Suppressor macrophage (primary cell): ENCODE measurements at places on chromosomes 7 and 10.
A peak's percentile ranks its signal among the peaks of the same experiment; 100 is the strongest.

- peak; percentile 59 for DNase-seq
Observed at GRCh38 chr10:88553116-88553752, 29.9 kb downstream of the RNLS start.

DNA sequence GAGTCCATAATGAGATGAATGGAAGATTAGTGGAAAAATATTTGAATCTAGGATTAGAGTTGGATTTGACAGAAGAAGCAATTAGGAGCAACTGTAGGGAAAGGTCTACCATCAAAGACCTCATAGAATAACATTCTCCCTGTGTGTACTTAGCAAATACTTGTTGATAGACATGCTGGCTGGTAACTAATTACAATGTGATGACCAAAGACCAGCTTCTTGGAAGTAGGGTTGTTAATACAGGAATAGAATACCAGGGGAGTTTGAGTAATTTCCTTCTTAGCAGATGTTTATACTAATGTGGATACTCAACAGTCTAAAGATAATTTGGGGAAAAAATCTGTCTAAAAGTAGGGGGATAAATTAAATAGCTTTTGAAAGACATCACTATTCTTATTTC lies 357.5 kb upstream of the BMPER start:
- DNase-seq = no peak

- peak; percentile 23 for DNase-seq
Observed at GRCh38 chr10:4034907-4035598, 250.0 kb upstream of the KLF6 start.

DNA sequence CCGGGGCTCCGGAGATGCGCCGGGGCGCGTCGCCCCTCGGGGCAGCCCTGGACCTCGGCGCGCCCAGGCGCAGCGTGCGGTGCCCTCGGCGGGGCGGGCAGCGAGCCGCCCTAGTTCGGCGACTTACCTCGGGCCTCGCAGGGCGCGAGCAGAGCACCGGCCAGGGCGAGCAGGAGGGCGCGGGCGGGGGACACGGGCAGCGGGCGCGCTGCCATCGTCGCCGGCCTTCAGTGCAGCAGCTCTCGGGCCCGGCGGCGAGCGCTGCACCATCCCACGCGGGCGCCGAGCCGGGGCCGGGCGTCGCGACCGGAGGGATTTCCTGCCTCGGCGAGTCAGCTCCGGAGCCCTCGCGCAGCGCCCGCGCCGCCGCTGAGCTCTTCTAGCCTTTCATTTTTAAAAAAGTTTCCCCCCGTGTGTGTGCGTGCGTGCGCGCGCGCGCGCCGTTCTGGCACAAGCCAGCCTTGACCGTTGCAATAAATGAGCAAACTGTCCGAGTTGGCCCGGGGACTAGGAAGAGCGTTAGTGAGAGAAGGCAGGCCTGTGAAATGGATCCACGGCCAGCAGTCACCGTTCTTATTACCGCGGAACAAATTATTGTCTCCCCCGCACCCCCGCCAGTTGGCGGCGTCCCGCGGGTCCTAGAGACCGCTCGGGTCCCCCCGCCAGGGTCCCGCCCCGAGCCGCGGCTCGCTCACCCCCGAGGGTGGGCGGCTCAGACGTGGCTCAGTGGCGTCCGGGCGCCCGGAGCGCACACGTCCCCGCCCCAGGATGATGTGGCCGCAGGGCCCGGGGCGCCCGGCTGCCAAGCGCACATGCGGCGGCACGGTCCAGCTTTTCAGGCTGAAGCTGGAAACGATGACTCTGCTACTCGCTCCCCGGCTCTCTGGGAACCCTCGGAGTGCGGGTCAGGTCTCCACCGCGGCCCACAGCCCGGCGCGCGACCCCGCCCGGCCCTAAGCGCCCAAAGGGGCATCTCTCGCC lies at the start of gene ADAM12:
Gene ADAM12 (minus strand): TSS at position 547 of the 981 bp plus-strand sequence. CDS start 332 bp downstream, at position 215.
- DNase-seq = peak; percentile 34

- DNase-seq = peak; percentile 20
Observed at GRCh38 chr10:92692080-92692671, 2.4 kb downstream of the HHEX start.

- no peak for DNase-seq
Observed at GRCh38 chr7:51279391-51280023, 37.1 kb downstream of the COBL start.

- DNase-seq = no peak
Observed at GRCh38 chr7:148478551-148478950, 112.0 kb upstream of the C7orf33 start.

- peak; percentile 71 for DNase-seq
Observed at GRCh38 chr7:94509264-94509886, at the start of gene CASD1. CASD1 (plus strand) TSS chr7:94509809; CDS start chr7:94510085, 276 bp downstream.

DNA sequence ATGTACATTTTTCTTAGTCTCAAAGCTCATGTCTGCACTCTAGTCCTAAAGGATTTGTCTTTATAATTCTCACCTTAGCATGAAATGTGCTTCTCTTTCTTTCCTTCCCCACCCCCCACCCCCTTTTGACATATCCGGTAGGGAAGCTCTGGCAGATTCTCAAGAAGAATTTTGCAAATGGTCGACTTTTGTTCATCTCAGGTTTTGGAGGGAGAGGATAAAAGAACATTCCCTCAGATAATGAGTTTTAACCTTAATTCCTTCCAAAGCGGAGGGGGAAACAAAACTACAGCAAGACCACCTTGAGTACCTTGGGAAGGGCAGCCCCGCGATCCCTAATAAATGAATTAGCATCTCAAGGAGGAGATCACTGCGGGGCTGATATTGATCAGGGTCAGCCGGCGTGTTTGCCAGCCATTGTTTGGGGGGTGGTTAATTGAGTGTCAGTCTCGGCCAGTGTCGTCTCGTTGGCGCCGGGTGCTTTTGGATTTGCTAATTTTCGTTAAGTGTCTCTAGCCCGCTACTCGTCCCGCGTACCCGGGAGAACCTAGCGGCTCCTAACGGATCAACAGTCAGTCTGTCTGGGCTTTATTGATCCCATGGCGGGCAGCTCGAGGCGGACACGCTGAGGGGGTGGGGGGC lies 874 bp upstream of the BAMBI start:
- peak; percentile 18 for DNase-seq
